ENCODE measurements at places on chromosomes 5 and 9. TPM values are rescaled to one million over a fixed set of nuclear protein-coding genes. Genes with fewer than 3 reads are reported as not detected.

DNA sequence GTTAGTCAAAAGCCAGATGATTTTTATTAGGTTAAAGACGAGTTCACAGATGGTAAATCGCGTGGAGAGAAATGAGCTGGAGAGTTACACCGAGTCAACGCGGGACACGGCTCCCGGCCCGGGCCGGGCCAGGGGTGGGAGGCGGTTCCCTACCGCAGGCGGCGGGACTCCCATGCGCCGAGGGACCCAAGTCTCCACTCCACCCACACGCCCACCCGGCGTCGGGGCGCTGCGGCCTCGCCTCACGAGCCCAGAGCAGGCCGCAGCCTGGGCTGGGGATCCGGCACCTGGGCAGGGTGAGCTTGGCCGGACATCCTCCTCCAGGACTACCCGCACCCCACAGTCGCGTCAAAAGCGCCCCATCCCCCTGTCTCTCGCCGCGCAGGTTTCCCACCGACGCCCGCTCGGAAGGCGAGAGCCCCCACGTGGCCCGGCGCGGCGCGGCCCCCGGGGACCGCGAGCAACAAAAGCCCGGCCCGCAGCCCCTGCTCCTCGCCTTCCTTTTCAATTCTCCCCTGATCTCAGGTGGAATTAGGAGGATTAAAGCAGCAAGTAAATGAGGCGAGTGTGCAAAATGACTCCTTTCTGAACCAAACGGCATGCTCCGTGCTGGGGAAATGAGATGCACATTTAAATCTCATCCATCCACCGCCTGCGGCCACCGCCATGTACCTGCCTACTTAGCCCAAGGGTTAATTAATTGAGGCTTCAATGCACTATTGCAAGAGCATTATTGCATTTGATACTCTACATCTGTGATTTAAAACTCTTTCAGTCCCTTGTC lies 196.5 kb upstream of the TBCA start:
- DNase-seq: no peak

Gene PTGES
- 0.32 TPM for total RNA-seq

DNA sequence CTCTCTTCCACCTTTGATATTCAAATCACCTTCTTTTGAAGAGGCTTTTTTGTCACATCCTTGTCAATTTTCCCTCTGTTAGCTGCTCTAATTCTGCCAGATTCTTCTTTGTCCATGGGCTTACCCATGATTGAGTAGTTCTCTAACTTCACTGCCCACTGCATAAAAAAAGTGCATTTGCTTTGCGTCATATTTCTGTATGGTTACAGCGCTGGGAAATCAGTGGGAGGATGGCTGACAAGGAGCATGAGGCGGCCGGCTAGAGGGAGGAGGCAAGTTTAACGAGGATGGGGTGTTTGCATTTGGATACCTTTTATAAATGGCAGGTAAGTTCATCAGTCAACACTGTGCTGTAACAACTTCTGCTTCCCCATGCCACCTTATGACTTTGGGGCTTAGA lies 116.5 kb upstream of the LHFPL2 start:
- no peak for DNase-seq

GRCh38 chr9:21482213-21482612 lies at the start of gene IFNE:
TSS of gene IFNE (minus strand) at chr9:21482313. CDS start at chr9:21481694, 619 bp downstream.
- DNase-seq: no peak

- no peak for DNase-seq
Measured at GRCh38 chr9:120259100-120259499, 320.9 kb downstream of the CDK5RAP2 start.

GRCh38 chr5:169668732-169669131 lies 31.7 kb downstream of the DOCK2 start:
- DNase-seq: no peak

Gene ADAMTSL1
- total RNA-seq: 0.29 TPM

Gene TJP2
- total RNA-seq: 19.5 TPM

Gene FOXD1
- 0.94 TPM for total RNA-seq

DNA sequence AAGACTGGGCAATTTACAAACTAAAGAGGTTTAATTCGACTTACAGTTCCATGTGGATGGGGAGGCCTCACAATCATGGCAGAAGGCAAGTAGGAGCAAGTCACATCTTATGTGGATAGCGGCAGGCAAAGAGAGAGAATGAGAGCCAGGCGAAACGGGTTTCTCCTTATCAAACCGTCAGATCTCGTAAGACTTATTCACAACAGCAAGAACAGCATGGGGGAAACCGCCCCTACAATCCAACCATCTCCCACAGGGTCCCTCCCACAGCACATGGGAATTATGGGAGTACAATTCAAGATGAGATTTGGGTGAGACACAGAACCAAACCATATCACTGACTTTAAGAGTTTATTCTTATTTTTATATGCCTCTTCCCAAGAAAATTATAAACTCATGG lies 60.3 kb downstream of the RFK start:
- DNase-seq: no peak

- no peak for DNase-seq
Measured at GRCh38 chr5:77616920-77617319, 21.6 kb downstream of the OTP start.

DNA sequence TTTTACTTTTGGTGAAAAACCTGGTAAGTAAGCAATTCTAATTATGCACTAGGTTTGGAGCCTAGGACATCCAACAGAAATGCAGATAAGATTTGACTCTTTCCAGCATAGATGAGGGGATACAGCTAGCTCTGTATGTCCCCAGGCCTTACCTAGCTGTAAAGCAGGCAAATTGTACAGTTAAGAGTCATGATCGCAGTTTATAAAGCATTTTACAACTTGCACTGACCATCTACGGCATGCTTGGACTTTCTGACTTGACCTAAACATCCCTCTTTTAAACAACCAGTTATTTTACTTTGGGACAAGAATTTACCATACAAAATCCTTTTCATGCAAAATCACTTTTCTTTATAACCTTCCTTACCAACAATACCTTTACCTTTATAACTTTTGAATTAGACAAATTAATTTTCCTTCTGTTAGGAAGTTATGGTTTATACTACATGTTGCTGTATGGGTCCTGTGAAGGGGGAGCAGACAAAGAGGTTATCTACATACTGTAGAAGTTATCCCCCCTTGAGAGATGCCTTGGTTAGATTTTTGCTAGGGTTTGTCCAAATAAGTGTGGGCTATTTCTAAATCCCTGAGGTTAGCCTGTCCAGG lies 36.8 kb downstream of the FGD3 start:
- no peak for DNase-seq

DNA sequence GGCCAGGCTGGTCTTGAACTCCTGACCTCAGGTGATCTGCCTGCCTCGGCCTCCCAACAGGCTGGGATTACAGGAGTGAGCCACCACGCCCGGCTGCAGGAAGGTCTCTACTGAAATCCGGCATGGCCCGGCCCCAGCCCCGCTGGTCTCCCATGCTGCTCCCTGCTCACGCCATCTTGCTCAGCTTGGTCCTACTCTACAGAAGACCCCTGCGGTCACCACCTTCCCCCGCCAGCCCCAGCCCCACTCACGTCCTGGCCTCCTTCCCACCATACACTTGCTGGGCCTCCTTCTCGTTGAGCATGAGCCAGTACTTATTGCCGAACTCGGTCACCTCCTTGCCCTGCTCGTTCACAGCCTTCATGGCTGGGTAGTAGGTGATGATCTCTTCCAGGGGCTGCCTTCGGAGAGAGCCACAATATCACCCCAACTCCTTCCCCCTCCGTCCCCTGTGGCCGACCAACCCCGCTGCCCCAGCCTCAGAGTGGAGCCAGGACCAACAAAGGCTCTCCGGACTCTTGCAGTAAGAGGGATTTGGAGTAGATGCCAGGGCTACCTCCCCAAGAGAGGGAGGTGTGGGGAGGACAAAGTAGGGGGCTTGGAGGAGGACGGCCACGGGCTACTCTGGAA lies 4.0 kb downstream of the PTGES2 start:
- DNase-seq: peak; percentile 7

DNA sequence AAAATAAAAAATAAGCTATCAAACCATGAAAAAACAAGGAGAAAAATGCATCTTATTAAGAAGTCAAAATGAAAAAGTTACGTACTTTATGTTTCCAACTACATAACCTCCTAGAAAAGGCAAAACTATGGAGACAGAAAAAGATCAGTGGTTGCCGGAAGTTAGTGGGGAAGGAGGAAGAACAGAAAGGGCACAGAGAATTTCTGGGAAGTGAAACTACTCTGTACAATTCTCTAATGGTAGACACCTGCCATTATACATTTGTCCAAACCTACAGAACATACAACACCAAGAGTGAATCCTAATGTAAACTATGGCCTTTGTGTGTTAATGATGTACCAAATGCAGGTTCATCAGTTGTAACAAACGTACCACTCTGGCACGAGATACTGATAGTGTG lies 25.3 kb downstream of the SMU1 start:
- DNase-seq: no peak

Gene INSL6
- total RNA-seq: not detected

Gene PTGDS
- 77.3 TPM for total RNA-seq

Gene DBH
- 0.06 TPM for total RNA-seq
